ENCODE measurements at places on chromosomes 4 and X.

- DNase-seq = peak; percentile 42
These were observed 68.3 kb downstream of the CRMP1 start for GRCh38 chr4:5824635-5825034.

DNA sequence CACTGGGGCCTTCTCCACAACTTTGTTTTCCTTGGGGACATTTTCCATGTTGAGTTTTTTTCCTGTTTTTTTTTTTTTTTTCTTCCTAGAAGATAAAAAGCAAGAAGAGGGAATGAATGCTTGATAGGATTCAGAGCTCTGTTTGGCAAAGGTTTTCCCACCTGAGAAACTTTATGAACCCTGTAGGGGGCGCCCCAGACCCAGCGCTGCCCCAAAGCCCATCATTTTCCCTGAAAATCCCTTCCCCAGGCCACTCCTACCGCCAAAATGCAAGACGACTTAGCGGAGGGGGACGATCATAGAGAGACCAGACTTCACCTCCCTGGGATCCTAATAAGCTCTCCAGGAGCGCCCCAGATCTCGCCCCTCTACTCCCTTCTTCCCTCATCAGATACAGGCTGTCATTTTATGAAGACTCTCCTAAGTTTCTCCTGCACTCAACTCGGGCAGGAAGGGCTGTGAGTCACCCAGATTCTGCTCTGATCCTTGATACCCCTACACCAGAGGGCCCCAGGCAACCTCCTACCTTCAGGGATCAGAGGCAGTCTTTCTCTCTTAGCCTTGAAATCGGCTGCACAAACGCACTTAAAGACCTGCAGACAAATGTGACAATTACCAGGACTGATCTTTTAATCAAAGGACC, 1.4 kb downstream of the BEX5 start:
- no peak for DNase-seq

DNA sequence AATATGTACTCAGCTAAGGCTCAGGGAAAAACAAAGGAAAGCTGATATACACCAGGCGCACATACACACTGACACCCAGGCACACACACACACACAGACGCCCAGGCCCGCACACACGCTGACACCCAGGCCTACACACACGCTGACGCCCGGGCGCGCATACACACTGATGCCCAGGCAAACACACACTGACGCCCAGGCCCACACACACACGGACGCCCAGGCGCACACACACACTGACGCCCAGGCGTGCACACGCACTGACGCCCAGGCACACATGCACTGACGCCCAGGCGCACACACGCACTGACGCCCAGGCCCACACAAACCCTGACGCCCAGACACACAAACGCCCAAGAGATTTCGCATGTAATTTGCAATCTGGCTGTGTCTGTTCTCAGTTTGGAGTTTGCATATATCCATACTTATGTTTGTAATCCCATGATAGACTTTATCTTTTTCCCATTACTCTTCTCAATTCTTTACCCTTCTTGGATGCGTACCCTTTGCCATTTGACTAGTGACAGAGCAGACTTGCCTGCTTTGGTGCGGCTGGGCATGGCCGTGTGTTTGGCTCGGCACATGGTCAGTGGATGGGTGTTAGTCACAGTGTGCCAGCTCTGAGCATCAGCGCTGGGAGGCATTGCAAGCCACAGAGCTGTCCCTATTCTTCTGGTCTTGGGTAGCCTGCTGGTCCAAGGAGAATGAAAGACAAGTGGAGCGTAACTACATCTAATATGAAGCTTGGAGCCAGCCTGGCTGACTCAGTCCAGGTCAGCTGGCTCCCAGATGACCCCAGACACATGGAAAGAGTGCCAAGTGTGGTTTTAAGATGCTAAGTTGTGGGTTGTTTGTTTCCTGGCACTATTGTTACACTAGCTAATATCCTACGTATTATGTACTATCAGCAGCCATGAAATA, 632.4 kb upstream of the ZFP42 start:
- DNase-seq = no peak

DNA sequence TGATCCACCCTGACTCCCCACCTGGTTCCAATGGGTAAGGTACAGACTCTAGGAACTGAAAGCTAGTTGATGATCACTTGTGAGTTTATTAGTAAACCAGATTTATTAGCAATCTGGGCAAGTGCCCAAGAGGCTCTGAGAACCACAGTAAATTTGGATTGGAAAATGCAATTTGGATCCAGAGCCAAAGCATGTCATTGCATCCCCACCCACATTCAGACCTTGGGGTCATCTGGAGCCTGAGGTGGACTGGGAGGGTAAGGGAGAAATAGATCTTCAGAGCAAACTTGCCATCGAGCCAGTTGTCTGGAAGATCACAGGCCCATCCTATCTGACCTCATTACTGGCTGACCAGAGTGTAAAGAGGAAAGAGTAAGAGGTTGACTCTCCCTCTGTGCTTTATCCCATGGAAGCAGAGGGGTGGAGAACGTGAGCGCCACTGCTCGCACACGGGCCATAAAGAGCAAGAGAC, 78.7 kb upstream of the RASGEF1B start:
- DNase-seq = no peak

- DNase-seq = peak; percentile 73
These were observed 17.2 kb upstream of the SH3TC1 start for GRCh38 chr4:8181844-8182243.

GRCh38 chr4:109355835-109356234, 53.4 kb upstream of the COL25A1 start:
- DNase-seq = no peak

DNA sequence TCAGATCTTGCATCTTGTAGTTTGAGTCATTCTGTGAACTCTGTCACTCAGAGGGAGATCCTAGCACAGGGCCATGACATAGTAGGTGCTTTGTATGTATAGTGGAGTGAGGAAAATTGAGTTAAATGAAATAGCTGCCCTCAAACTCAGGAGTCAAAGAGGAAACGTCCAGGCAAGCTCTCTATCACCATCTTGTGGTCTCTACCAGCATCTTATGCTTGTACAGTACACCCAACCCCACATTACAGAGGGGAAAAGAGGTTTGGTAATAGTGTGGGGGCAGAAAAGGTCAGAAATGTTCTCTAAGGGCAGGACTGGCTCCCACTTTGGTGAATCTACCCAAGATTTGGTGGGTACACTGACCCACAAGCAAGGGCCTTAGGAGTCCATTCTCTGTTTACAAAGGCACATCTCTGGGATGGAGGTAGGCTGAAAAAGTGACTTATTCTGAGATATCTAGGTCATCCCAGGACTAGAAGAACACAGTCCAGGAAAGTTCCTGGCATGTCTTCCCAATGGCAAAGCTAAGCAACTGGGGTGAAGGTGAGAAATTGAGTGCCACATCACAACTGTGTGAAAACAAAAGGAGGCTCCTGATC, 131.8 kb downstream of the OR13H1 start:
- DNase-seq = peak; percentile 32

DNA sequence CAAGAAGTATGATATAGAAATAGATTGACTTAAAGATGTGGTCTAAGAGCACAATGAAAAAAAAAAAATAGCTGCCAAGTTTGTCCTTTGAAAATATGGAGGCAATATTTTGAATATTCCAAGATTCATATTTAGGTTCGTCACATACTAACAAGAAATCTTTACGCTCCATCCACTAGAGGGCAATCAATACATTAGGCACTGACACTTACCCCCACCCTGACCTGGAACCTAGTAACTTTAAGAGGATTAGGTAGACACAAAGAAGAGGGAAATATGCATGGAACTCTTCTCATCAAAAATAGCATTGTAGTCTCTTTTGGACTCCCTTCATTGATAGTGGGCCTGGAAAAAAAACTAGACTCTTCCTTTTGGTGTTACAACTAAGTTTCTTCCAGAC, 1108.1 kb downstream of the PCDH19 start:
- peak; percentile 4 for DNase-seq

DNA sequence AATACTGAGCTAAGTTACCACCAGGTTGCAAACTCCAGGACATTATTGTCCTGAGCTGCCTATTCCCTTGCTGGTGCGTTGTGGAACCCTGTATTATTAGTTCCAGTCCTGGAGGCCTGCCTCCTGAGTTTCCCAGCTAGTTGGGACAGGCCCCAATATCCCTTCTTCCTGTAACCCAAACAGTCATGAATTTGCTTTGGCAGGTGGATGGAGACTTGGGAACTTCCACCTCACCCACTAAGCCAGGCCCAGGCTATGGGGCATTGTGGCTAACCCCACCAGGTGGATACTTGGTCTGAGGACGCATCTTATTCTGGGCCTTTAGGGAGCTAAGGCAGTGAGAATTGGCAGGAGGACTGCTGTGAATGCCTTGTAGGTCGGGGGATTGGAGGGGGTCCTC, 5.0 kb downstream of the RBM3 start:
- no peak for DNase-seq

DNA sequence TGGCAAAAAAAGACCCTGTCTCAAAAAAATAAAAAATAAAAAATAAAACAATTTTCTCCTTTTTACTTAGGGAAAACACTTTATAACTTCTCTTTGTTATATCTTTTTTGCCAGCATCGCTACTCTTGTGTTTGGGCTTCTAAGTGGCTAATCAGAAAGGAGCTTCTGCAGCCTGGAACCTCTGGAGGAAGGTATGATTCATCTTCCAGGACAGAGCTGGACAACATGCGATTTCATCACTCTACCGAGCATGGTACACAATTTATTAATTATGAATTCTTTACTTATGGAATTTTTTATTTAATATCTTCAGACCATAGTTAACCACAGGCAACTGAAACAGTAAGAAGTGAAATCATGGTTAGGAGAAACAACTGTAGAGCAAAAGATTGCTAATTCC, 1254.3 kb upstream of the AGA start:
- DNase-seq = no peak

- DNase-seq = no peak
These were observed 20.3 kb downstream of the ATP2B3 start for GRCh38 chrX:153537526-153538295.

DNA sequence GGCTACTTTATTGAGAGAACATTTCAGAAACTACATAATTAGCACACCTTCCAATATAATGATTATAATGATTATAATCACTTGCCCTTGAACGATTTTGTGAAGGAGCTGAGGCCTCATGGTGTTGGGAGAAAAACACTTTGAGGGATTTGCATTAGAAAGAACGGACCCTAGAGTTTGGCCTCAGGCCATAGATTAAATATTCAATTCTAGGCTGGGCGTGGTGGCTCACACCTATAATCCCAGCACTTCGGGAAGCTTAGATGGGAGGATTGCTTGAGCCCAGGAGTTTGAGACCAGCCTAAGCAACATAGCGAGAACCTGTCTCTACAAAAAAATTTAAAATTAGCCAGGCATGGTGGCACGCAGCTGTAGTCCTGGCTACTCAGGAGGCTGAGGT, 12.9 kb upstream of the PRKG2 start:
- DNase-seq = no peak

GRCh38 chrX:118182025-118182424, 65.4 kb upstream of the KLHL13 start:
- no peak for DNase-seq

DNA sequence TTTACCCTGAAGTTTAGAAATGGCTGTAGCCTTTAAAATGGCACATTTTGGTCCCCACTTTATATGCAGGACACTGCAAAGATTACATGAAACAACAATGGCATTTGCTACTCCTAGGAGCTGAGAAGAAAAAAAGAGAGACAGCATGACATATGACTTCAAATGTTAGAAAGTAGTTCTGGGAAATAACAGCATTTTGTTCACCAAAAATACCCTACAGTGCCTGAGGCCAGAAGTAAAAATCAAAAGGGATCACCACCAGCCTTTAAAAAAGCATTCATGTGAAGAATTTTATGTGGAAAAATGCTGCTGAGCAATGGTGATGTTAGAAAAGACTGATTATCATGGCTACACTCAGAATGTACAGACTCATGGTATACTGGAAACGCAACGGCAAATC, 110.0 kb downstream of the DTHD1 start:
- DNase-seq = no peak

GRCh38 chrX:9958183-9958582, 9.0 kb upstream of the CLDN34 start:
- DNase-seq = no peak

Data from HuH-7 (cell line).